A673 (cell line): ENCODE measurements at places on chromosomes 16 and 17.

- no peak for DNase-seq
These were observed at the start of gene SDR42E2 for GRCh38 chr16:22161999-22162655. SDR42E2 (plus strand) TSS chr16:22162506; CDS start chr16:22165583, 3,077 bp downstream.

DNA sequence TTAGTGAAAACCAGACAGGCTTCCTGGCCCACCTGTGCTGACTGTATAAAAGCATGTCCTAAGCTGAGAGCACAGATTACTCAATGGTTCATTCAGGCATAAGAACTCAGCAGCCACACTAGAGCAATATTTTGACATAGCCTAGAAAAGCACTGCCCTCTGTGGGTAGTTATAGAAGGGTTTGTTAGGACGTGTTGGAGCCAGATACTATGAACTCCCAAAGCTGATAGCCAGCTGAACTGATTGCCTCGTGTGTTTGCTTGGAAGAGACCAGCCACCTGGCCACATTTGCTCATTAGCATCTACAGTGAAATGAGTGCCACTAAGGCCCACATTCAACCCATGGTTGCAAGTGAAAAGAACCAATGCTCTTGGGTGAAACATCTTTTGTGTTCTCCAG is 30.8 kb upstream of the ABCA5 start:
- no peak for DNase-seq

GRCh38 chr17:2312736-2313135 is 9.0 kb downstream of the SRR start:
- DNase-seq: no peak

GRCh38 chr17:52606098-52606497 is 447.6 kb upstream of the CA10 start:
- no peak for DNase-seq

DNA sequence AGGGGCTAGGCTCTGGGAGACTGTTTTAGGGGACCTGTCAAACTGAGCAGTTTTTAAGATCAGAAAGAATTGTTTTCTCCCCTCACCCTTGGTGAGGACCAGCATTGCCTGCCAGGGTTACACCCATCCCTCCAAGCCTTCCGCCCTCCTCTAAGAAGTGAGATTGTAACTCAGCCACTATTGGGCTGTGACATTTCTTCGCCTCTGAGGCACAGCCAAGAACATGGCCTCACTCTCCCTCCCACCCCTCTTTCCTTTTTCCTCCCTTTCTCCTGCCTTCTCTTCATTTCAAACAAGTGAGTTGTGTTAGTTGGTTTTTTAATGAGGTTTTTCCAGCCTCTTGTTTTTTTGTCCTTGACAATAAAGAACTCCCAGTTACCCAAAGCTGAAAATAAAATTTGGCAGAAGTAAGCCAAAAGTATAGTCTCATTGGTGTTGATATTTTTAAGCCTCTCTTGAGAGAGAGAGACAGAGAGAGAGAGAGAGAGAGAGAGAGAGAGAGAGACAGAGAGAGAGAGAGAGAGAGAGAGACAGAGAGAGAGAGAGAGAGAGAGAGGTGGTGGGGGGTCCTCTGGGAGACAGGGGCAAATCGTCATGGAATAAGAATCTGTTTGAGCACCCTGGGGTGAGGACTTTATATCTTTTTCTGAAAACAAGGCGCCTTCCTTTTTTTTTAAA is 77.2 kb upstream of the TBX2 start:
- DNase-seq: no peak

- DNase-seq: no peak
These were observed 54.0 kb downstream of the CNGB1 start for GRCh38 chr16:57916735-57917438.

DNA sequence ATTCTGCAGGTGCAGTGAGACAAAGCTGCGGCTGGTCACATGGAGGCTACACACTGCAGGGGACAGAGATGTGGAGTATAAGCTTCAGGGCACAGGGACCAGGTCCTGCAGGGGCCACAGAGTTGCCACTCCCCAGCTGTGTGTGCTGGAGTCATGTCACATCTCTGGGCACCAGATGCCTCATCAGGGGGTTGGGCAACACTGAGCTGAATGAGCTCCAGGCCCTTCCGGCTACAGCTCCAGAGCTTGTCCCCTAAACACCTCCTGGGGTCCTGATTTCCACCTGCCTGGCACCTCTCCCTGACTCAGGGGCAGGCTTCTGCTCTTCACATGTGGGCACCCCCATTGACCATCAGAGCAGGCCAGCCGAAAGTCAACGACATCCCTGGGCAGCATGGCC is 32.5 kb downstream of the SPHK1 start:
- DNase-seq: no peak

DNA sequence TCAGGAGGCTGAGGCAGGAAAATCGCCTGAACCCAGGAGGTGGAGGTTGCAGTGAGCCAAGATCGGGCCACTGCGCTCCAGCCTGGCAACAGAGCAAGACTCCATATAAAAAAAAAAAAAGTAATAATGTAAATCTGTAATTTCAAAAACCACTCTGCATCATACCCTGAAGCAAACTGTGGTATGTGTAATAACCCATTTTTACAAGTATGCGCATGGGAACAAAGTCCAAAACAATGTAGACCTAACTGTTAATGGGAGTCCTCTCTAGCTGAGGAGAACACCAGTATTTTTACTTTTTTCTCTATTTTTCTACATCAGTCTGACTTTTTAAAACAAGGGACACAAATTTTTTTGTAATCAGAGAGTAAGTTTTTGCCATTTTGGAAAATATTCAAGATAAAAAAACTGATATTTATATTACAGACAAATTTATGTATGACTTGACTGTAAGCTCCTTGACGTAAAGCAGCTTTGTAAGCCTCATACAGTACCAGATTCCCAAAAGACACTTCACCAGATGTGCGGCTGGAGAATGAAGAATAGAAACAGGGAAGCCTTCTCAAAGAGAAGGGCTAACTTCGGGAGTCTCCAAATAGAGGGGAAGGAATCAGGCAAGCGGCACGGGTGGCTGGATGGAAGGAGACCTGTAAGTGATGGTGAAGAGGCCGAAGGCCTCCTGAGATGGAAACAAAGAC is 25.7 kb downstream of the CMTM4 start:
- DNase-seq: no peak

GRCh38 chr16:85206472-85207356 is 94.4 kb upstream of the CIBAR2 start:
- no peak for DNase-seq

GRCh38 chr16:81521141-81521626 is 76.6 kb downstream of the CMIP start:
- no peak for DNase-seq

DNA sequence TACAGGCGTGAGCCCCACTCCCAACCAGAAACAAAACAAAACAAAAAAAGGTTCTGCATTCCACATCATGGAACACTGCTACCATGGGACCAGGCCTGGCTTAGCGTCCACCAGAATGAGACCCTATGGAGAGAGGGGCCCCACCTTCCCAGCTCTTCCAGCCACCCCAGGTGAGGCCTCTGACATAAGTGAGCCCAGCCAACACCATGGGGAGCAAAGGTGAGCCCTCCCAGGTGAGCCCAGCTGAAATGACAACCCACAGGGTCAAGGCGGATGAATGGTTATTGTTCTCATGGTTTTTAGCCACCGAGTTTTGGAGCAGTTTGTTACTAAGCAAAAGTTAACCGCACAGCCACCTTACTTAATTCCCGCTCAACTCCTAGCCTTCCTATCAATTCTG is 16.3 kb downstream of the LGALS3BP start:
- no peak for DNase-seq

DNA sequence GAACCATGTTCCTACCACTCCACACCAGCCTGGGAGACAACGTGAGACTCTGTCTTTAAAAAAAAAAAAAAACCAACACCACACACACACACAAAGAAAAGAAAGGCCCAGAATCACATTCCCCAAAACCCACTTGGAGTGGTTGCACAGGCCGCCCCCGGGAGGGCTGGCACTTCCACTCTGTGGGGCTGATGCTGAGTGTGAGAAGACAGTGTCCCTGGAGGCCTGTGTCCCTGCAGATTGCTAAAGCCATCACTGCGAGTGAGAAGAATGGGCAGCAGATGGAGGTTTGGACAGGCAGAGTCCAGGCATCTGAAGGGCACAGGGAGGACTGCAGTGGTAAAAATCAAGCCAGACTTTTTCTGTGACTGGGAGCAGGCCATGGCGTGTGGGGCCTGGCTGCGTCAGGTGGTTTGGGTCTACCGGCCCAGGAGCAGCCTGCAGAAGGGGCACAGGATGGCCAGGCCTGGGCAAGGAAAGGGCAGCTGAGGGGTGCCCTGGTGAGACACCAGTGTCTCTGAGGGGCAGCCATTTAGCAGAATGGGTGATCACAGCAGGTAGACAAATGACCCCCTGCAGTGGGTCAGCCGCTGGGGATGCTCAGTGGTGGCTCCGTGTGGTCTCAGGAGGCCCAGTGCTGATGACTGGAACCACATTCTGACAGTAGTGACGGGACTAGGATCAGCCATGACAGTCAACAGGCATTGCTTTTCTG is 13.1 kb downstream of the CTRB2 start:
- DNase-seq: no peak

- peak; percentile 70 for DNase-seq
These were observed at the start of gene RAC3 for GRCh38 chr17:82031303-82031884. RAC3 (plus strand) TSS chr17:82031678; CDS start chr17:82031762, 84 bp downstream.

DNA sequence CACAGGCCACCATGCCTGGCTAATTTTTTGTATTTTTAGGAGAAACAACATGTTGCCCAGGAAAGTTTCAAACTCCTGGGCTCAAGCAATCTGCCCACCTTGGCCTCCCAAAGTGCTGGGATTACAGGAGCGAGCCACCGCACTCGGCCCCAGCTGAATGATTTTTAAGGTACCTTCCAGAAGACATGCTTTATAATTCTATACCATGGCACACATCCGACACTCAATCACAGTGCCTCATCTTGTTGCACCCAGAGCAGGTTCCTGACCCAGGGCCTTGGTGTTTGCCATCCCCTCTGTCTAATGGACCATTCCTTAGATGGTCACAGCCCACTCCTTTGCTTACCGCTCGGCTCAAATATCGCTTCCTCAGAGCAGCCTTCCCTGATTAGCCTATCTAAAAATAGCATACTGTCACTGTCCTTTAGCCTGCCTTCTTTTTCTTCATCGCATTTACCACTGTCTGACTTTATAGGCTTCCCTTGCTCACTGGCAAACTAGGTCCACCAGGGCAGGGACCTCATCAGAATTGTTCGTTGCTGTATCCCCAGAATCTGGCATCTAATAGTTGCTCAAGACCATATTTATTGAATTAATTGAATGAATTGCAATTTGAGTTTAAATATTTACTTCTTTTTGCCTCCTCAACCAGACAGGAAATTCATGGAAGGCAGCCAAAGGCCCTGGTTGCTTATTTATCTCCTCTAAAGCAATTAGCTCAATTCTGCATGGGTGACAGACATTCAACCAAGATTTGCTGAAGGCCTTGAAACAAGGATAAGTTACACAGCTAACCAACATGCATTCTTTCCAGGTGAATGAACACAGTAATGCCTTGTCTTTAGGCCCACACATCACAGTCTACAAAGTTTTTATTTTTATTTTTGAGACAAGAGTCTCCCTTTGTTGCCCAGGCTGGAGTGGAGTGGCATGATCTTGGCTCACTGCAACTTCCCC is 6.3 kb upstream of the TENT4B start:
- DNase-seq: peak; percentile 49

DNA sequence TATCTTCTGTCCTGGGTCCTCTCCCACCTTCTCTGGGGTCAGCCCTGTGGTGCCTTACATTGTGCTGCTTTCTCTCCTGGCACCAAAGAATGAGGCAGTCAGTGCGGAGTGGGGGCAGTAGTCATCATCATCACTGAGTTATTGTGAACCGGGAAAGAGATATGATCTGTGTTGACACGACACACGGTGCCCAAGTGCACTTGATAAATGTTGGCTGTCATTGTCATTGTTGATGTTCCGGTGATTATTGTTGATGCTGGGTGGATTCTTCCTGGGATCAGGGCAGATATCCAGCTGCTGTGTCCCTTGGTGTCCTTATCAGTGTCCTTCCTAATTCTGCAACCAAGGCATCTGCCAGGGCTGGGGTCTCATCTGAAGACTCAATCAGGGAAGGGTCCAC is 121.7 kb downstream of the ABCC6 start:
- no peak for DNase-seq

GRCh38 chr17:56919717-56920116 is 5.9 kb upstream of the TRIM25 start:
- DNase-seq: no peak

DNA sequence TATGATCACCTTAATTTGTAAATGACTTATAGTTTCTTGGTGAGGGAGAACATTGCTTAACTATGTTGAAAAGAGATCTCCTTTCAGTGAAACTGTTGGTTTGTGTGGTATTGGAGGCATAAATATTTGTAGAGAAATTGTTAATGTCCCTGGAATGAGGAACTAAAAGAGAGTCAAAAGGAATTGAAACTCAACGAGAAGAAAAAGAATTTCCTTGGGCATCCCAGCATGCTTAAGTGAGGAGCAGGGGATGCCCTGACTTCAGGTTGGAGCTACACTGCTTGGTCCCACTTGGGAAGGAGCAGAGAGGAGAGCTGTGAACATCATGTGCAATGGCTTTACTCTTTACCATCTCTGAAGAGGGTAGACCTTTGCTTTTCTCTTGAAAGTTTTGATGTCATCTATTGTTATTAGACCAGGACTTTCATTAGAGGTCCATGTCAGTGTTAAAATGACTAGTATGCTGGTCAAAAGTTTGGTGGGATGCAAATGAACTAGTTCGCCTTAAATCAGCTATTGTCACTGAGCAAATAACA is 21.7 kb downstream of the KRT23 start:
- DNase-seq: no peak

- peak; percentile 42 for DNase-seq
These were observed 199.1 kb downstream of the KATNIP start for GRCh38 chr16:27748868-27749546.

GRCh38 chr17:29563816-29564215 is 3.0 kb downstream of the ABHD15 start:
- DNase-seq: no peak

DNA sequence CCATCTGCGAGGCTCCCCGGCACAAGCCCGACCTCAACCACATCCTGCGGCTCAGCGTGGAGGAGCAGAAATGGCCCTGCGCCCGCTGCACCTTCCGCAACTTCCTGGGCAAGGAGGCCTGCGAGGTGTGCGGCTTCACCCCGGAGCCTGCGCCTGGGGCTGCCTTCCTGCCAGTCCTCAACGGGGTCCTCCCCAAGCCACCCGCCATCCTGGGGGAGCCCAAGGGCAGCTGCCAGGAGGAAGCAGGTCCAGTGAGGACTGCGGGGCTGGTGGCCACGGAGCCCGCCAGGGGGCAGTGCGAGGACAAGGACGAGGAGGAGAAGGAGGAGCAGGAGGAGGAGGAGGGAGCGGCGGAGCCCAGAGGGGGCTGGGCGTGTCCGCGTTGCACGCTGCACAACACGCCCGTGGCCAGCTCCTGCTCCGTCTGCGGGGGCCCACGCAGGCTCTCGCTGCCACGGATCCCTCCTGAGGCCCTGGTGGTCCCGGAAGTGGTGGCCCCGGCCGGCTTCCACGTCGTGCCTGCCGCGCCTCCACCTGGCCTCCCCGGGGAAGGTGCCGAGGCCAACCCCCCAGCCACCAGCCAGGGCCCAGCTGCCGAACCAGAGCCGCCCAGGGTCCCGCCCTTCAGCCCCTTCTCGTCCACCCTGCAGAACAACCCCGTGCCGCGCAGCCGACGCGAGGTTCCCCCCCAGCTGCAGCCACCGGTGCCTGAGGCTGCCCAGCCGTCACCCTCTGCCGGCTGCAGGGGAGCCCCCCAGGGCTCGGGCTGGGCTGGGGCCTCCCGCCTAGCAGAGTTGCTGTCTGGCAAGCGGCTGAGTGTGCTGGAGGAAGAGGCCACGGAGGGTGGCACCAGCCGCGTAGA is 13.1 kb upstream of the PRR35 start:
- DNase-seq: peak; percentile 83

GRCh38 chr17:81117672-81118198 is 47.6 kb upstream of the PVALEF start:
- DNase-seq: no peak
